ENCODE measurements at places on chromosomes 3 and 15.
A peak's percentile ranks its signal among the peaks of the same experiment; 100 is the strongest.

- no peak for DNase-seq
Observed at GRCh38 chr3:145716519-145716918, 444.5 kb downstream of the PLOD2 start.

DNA sequence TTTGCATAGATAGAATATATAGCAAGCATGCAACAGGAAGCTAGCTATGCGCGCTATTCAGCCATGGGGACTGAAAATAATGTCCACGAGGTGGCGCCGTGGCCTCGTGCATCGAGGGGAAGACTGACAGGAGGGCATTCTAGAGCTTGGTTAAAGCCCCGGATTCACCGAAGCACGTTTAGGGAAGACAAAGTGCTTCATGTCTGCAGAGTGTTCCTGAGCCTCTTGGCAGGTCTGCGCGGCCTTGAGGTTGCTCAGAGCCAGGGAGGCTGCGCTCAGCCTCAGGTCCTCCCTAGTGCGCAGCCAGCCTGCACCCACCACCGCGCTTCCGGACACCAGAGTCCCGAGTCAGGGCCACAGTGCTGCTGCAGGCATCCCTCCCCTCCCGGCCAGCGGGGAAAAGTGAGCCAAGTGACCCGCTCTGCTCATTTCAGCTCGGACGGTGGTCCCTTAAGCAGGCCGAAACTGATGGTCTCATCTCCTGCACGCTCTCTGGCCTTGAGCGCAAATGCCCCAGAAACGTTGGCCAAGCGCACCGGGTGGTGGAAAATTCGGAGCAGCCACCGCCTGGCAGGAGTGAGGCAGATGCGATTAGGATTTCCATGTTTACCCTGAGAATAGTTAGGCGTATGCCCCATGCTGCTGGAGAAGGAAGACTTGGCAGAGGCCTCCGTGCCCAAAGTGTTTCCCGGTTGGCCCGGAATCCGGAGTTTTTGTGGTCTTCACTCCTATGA, 24.8 kb downstream of the GABRA5 start:
- peak; percentile 82 for DNase-seq

DNA sequence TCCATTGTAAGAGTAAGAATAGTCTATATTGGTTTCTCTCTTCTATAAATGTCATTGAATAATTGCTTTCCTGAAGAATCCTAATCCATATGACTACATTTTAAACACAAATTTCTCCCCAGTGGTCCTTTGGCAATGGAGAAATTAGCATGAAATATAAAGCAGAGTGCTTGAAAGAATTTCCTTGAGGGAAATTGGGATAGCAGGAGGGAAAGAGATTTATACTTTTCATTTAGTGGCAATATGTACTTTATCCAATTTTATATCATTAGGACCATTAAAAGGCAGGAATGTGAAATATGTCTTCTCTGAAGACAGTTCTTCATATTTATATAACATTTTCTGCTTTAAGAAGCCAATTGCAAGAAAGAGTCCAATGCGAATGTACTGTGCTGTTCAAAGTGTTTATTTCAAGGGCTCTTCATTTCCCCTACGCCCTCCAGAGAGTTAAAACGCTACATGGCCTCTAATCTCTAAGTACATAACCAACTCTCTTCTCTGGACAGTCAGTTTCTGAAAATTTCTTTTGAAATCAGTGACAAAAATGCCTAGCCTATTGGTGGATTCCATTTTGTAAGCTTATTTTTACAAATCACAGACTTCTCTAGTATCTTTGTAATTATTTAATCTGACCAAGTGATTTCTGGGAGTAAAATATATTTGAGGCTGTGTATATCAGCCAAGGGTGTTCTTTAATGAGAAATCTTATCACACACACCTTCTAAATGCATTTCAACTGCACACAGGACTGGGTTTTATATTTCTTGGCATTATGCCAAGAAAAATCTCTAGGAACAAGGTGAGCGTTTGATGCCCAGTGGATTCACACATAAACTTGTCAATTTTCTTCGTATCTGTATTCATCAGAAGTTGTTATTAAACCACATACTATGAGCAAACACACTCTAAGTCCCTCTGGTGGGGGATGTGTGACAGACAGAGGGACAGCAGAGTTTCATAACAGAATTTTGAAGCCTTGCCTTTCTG, 51.2 kb downstream of the KCNAB1 start:
- no peak for DNase-seq

DNA sequence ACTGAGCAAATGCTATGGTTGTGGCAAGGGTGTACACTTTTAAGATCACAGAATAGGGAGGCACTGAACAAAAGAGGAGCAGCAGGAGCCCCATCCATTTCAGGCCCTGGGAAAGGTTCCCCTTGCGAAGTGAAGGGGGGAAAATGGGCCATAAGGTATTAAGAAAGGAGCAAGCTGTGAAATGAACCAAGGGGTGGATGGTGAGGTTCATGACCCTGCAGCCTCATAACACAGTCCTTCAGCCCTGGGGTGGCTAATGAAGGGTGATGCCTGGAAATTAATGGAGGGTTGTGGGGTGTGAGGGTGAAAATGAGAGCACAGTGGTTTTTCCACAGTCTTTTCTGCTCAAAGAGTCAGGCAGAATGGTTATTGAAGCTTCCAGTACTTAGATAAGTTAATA, 150.1 kb downstream of the PDZRN3 start:
- DNase-seq, result peak; percentile 48

DNA sequence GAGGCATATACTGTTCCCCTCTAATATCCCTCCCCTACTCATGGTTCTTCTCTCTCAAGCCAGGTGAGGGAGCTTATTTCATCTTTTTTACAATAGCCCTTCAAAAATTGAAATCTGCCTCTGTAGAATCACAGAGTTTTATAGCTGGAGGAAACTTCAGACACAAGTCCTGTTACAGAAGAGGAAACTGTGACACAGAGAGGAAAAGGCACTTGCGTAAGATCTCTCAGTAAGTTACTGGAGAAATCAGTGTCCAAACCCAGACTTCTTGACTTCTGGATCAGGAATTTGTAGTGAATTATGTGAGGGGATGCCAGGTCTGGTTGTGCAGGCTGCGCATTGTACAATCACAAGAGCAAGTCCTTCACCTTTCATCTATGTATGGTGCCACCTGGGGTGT, 4.6 kb downstream of the FGD5 start:
- no peak for DNase-seq

GRCh38 chr15:80568876-80569605, 126.1 kb upstream of the ABHD17C start:
- DNase-seq, result no peak

- DNase-seq, result no peak
Observed at GRCh38 chr3:53162672-53163443, 1.8 kb downstream of the PRKCD start.

GRCh38 chr3:64185436-64185835, 39.8 kb downstream of the PRICKLE2 start:
- DNase-seq, result no peak

DNA sequence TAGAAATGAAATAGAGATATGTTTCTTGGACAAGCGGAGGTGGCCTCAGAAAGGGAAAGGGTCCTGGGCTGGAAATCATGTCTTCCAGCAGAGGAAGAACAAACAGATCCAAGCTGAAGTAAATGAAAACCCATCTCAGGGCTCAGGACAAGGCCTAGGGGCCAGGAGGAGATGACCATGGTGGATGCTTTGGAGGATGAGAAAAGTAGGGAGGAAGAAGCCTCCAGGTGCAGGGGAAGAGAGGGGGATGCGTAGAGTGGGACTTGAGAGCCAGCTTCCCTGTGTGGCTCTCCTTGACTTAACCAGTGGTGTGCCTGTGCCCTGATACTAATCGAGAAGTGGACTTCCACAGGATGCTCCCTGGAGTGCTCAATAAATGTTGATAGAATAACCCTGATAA, 203.2 kb downstream of the FAM43A start:
- no peak for DNase-seq

GRCh38 chr15:41887161-41887560, 6.7 kb downstream of the SPTBN5 start:
- no peak for DNase-seq

- DNase-seq, result no peak
Observed at GRCh38 chr3:101762041-101762646, 16.9 kb upstream of the NXPE3 start.

DNA sequence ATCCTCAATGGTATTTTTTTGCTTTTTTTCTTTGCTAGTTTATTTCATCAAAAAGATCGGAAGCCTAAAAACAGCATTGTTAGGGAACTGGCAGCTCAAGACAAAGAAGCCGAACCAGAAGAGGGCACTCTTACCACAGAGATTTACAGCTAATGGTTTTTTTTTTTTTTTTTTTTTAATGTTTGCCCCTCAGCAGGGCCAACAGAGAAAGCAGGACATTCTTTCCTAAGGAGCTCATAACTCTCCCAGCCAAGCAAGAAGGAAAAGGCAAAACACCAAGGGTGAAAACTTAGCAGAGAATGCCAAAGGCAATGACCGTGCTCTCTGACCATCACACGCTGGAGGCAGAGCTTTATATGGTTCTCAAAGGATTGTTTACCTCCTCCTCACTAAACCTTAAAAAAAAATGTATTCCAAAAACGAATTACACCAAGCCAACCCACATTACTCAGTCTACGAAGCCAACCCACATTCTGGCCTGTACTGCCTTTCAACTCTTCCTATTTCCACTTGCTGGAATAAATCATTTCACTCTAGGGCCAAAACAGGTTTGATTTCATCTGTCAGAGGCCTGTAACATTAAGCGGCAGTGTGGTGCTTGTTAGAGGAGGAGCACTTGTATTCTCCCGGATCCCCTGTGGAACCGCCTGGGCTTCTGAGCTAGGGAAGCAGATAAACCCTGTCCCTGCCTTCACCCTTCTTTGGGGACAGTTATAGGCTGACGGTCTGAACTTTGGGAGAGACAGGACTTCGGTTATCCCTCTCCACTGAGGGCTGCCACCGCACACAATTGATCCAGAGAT, 35.6 kb upstream of the GYG1 start:
- peak; percentile 84 for DNase-seq

GRCh38 chr15:60375306-60375705, 22.5 kb downstream of the ANXA2 start:
- no peak for DNase-seq

- DNase-seq, result peak; percentile 83
Observed at GRCh38 chr3:58532794-58533220, 4.2 kb downstream of the ACOX2 start.

DNA sequence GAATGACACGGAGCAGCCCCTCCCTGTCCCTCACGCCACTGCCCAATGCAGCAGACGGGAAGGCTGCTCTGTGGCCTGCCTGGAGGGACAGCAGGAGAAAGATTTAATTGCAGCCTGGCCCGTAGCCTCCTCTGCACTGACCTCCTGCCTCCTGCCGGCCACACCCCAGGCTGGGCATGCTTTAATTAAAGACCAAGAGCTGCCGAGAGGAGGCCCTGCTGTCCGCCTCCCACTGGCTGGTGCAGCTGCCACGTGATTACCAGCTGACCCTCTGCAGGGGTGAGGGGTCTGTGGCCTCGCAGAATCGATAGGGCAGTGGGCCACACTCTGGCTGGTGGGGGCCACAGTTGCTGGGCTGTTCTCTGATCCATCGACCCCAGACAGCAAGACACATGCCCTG, 100.2 kb upstream of the PRR23E start:
- DNase-seq, result no peak

GRCh38 chr3:145815707-145816413, 345.1 kb downstream of the PLOD2 start:
- DNase-seq, result no peak

DNA sequence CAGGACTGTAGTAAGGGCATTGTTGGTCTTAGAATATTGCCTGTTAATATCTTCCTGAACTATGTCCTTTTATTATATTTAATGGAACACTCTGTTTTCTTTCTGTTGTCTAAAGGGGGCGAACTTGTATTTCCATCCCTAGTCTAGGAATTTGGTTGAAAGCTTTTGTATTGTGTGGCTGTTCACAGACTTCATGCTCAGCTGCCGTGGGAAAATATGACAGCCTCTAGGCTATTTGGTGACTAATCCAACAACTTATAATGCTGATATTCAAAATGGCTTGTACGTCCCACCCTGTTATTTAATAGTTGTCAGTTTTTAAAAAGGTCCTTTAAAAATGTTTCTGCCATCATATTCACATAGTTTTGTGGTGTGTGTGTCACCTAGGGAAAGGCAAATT, 202.6 kb downstream of the KLHL25 start:
- DNase-seq, result no peak

GRCh38 chr3:28765194-28765593, 416.6 kb upstream of the AZI2 start:
- no peak for DNase-seq

DNA sequence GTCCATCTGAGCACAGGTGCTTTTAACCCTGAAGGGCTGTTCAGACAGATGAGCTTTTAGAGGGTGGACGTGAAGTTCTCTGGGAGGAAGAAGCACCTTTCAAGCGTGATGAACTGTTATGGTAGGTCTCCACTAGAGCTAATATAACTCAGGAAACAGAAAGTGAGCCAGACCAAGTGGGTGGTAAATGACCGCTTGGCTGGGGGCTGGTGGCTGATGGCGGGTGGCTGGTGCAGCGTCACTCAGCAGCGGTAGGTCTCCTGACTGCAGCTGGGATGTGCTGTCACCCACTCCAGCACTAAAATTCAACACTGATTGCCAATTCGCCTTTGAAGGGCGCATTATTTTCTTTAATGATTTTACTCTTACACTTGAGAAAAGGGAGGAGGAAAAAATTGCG, 31.2 kb upstream of the LACTB start:
- no peak for DNase-seq

DNA sequence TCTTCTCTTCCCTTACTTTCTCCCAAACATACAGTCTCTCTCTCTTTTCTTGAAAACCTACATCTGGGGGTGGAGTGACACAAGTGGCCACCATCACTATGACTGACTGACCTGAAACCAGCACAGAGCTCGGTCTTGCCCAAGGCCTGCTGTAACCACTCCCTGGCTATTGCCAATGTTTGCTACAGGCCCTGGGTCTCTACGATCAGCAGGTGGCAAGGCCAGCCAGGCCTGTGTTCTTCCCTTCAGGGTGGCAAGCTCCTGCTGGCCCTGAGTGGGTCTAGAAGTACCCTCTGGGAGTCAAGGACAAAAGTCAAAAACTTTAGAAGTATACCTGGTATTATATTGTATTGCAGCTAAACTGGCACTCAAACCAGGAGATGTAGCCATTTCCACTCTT, 140.9 kb upstream of the TGFBR2 start:
- no peak for DNase-seq

DNA sequence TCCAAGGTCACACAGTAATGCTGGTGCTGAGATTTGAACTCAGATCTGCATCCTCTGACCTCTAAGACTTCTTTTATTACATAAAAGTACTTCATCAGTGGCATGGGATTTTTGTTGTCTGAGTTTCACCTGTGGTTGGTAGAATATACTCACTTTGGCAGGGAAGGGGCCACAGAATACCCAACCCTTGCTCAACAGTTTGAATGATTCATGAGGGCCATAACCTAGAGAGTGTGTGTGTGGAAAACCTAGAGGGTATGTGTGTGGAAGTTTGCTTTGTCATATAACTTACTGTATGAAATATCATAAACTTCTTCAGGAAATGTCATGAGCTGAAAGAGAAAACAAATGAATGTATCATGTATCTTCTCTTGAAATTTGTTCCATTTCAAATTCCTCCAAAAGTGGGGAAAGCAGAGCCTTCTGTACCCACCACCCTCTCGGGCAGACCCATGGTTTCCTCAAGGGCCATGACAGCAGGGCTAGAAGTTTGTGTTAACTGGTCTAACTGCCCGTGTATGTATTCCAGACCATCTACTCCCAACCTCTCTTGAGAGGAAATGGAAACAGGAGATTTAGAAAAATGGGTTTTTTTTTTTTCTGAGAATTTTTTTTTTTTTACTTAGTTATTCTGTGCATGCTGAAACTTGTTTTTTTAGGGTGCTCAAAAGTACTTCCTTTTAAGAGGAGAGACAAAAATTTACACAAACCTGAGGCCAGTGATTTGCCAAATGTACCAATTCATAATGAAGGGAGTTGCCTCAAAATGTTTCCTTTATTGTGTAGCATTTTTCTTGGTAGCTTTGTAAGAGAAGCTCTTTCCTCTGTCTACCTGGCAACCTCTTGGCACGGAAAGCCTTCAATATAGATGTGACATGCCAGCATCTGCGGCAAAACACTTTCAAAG, 127.0 kb downstream of the TPRG1 start:
- no peak for DNase-seq
